ENCODE measurements at places on chromosomes 1 and 21.
A peak's percentile ranks its signal among the peaks of the same experiment; 100 is the strongest.

DNA sequence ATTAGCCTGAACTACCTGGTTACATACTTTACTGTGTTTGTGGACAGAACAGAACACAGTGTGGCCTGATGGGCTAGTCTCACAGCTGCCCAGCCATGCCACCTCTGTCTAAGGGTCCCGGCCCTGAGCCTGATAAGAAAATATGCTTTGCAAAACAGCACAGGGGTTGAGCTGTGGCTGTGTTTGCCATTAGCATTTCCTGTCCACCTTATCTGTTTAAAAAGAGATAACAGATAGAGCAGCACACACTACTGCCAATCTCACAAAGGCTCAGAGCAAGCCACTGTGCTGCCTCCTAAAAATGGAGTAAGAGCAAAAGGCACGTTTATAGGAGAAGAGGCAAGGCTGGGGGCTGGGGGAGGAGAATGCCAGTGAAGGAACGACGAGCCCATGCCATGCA is 95.0 kb downstream of the SUSD4 start:
- no peak for DNase-seq

GRCh38 chr1:152906023-152906565 is 2.3 kb upstream of the IVL start:
- no peak for DNase-seq

- DNase-seq, result no peak
Measured at GRCh38 chr1:25467193-25467592, 36.5 kb downstream of the MACO1 start.

GRCh38 chr1:27967884-27968466 is 8.2 kb downstream of the XKR8 start:
- no peak for DNase-seq

GRCh38 chr1:223835754-223836153 is 10.0 kb downstream of the TP53BP2 start:
- no peak for DNase-seq

DNA sequence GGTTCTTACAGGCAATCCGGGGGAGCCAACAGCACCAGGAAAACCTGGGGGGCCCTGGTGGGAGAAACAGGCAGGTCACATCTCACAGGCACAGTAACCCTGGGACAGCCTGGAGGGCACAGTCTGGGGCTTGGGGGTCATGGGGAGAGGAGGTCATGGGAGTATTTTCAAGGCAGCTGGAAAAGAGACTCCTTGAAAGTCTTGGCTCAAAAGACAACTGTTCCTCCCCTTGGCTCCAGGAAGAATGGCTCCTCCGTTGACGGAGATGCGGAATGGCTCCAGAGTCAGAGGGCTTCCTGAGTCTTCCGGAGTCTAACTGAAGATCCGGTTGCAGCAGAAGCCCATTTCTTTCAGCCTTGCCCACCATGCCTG is 25.9 kb upstream of the PEF1 start:
- DNase-seq, result no peak

DNA sequence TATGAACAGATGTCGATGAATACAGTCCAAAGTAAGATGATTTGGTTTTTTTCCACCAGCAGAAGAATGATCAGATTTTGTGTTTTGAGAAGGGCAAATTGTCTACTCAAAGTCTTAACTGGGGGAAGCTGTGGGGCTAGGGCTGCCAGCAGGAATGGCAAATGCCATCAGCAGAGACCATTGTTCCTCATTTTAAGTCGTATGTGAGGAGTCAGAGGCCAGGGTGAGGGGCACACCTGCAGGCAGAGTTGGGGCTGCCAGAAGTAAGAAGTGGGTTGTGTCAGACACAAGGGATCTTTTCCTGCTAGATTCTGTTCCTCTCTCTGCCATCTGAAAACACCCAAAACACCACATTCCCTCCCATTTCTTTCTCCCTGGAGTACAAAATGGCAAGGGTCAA is 8.7 kb downstream of the PARK7 start:
- no peak for DNase-seq

DNA sequence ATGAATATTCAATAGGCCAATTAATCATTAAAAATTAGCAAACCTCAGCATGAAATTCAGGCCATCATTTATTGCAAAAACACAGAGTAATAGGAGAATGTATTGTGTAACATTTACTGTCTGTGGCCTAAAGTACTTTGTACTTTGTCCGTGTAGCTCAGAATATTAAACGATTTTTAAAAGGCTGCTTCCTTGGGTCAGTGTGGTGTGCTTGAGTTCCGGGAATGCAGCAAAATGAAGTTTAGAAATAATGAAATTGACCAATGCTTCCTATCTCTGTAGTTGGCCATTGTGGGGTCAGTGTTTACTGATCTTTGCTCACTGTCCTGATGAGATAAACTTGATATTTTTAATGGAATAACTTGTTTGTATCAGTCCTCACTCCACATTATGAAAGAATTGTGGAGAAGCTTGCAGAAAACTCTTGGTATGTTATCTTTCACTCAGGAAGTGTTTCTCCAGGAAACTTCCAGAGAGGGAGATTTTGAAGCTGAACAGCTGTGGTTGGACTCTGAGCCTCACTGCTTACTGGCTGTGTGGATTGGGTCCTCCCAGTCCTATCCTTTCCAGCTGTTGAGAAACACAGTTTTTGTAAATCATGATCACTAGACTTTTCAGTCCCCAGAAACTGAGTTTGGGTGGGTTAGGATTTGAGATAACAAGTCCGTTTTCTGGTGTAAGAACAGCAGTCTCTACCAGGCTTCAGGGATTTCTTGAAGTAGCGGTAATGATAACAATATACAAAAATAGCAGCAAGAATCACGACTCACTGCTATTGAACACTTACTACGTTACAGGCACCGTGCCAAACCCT is 19.2 kb upstream of the MTARC1 start:
- DNase-seq, result no peak

- no peak for DNase-seq
Measured at GRCh38 chr1:1331068-1331965, at the start of gene TAS1R3. TAS1R3 (plus strand) TSS chr1:1331280; CDS start chr1:1331346, 66 bp downstream.

DNA sequence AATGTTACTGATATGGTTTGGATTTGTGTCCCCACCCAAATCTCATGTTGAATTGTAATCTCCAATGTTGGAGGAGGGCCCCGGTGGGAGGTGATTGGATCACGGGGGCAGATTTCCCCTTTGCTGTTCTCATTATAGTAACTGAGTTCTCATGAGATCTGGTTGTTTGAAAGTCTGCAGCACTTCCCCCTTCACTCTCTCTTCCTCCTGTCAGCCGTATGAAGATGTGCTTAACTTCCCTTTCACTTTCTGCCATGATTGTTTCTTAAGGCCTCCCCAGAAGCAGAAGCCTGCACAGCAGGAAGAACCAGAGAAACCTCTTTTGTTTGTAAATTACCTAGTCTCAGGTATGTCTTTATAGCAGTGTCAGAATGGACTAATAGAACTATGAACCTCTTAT is 28.4 kb downstream of the TRIM33 start:
- no peak for DNase-seq

DNA sequence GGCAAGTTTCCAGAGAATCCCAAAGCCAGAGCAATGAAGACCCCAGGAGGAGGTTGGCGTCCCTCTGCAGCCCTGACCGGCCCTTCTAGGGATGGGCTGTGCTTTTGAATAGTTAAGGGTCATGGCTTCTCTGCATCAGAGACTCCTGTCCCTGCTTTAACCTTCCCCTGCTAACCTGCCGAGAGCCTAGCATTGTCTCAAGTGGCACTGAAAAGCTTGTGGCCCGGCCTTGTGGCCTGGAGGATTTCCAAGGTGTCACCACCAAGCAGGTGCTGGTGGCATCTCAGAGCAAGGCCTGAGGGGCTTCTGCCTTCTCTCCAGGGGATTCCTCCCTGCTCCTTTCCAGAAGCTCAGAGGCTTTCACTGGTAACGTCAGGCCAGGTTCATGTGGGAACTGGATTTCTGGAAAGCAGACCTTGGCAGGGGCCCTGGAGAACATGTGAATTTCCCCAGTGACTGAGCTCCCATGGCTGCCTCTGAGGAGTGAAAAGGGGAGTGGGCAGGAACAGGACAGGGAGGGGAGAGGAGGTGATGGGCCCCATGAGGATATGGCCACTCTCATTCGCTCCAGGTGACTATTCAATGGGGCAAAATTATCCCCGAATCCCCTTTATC is 409.9 kb downstream of the PTPRU start:
- DNase-seq, result peak; percentile 34

- no peak for DNase-seq
Measured at GRCh38 chr1:51628715-51629590, 12.1 kb downstream of the OSBPL9 start.

DNA sequence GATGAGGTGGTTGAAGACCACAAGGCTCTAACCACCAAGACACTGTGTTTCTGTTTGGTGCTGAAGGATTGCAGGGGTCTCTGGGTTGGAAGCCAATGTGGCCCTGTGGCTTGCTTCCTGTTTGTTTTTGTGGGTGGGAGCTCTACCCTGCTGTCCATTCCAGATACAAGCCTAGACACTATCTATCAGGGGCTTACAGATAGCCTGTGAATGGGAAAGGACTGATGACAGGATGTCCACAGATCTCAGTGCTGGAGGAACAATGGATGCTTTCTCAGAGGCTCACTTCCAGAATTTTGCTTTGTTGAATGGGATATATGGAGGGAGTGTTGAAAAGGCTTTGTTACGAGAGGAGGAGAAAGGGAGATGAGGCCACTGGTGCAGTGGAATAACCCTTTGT is 69.7 kb downstream of the NOS1AP start:
- no peak for DNase-seq

DNA sequence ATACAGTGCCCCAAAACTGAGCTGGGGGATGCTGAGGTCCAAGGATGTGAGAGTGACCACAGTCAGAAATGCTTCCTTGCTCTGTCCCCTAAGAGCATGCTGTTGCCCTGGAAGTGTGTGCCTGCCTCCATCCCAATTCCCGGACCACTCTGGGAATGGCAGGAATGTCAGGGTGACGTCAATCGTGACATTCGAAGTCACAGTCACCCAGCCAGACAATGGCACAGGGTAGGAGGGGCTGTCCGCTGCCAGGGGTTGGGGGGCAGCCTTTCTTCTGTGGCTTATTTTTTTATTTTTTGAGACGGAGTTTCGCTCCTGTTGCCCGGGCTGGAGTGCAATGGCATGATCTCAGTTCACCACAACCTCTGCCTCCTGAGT is 22.3 kb downstream of the MEF2D start:
- no peak for DNase-seq

- DNase-seq, result no peak
Measured at GRCh38 chr1:86504895-86505563, 36.3 kb downstream of the CLCA1 start.

GRCh38 chr1:185129708-185130107 is 27.0 kb downstream of the TRMT1L start:
- DNase-seq, result no peak

DNA sequence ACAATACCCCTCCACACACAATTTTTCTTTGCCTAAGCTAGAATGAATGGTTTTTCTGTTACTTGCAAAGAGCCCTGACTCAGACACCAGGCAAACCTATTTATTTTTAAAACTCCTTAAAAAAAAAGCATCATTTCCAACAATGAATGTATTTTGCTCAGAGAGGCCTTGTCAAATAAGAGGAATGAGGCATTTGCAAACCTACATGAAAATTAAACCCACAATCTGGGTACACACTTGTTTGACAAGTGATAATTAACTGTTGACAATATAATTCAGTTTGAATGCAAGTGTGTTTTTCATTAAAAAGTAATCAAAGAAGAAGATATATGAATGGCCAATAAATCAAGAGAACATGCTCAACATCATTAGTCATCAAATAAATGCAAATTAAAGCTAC is 339.5 kb downstream of the PTPRU start:
- DNase-seq, result no peak

GRCh38 chr1:24572301-24572700 is 16.4 kb downstream of the NCMAP start:
- DNase-seq, result no peak

DNA sequence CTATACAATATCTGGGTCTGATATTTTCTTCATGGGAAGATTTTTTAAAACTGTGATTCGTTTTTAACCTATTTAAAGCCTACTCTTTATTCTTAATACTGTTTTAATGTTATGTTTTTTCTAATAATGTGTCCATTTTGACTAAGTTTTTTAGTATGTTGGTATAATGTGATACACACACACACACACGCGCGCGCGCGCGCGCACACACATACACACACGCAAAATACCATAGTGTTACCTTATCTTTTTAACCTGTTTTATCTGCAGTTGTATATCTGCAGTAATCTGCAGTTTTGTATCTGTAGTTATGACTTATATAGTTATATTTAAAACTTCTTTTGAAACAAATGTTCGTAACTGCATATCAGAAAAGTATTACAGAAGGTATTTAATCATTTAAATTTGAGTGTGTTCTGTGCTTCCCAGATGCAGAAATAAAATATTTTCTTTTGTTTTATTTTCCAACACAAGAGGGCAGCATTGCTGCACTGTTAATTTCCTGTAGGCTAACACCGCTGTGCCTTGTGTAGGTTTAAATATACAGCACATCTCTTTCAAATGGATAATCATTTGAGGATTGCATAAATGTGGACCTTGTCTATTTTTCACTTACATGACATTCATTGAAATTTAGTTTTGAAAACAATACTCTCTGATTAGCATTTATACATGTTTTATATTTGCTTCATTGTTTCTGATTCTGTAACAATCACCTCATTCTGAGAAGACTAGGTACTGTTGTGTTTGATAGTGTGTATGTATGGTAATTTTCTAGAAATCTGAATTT is 166.1 kb downstream of the PDE4B start:
- no peak for DNase-seq

DNA sequence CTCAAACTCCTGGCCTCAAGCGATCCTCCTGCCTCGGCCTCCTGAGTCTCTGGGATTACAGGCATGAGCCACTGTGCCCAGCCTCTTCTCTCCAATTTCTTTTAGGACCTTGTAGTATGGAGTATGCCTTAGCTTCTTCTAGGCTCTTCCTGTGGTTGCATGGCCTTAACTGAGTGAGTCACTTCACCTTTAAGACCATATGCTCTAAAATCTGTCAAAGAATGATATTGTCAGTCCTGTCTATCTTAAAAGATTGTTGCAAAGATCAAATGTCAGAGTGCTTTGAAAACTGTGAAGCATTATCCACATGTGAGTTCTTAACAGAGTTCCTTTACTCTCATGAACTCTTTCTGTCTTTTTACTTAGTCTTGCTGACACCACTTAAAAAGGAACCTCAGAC is 37.2 kb downstream of the ATP2B4 start:
- no peak for DNase-seq

- DNase-seq, result no peak
Measured at GRCh38 chr1:91647061-91647460, 146.4 kb downstream of the CDC7 start.

DNA sequence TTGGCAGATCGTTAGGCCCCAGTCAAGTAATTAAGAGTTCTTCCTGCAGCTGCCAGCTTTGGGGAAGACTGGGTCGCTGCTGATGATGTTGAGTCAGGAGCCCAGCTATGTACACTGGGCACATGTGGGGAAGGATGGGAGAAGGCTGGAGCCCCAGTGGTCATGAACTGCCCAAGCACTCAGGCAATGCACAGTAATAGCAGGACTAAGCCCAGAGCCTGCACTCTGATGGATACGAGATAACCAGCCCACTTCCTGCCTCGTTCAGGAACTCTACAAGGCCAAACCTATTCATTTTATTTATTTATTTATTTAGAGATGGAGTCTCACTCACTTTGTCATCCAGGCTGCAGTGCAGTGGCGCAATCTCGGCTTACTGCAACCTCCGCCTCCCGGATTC is 81.1 kb upstream of the BTG3 start:
- no peak for DNase-seq

Data from ecto neural progenitor cell (in vitro differentiated cells).